EL (cell line): ENCODE measurements at places on chromosomes 4 and X.

DNA sequence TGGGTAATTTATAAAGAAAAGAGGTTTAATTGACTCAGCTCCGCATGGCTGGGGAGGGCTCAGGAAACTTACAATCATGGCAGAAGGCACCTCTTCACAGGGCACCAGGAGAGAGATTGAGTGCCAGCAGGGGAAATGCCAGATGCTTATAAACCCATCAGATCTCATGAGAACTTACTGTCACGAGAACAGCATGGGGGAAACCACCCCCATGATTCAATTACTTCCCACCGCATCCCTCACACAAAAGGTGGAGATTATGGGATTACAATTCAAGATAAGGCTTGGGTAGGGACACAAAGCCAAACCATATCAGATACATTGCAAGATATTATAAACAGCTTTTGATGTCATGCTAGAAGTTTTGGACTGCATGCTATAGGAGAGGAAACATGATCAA, 204.3 kb downstream of the VEGFC start:
- DNase-seq, result no peak

- no peak for DNase-seq
Observed at GRCh38 chrX:114619874-114620273, 36.0 kb downstream of the HTR2C start.

DNA sequence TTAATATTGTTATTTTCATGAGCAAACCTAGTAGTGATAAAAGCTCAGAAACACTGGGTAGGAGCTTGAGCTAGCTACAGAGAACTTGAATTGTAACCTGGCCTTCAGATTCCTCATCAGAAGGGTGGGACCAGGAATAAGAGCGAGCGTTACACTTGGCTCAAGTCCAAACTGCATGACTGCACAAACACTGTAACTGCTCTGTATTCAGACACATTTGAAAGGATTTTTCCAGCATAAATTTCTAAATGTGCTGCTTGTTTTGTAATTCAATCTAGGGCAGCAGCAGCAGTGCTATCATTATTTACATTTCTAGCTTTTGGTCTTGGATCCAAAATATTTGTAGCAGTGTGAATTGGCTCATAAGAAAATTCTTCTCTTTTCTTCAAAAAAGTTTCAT, 133.0 kb upstream of the TMLHE start:
- no peak for DNase-seq

DNA sequence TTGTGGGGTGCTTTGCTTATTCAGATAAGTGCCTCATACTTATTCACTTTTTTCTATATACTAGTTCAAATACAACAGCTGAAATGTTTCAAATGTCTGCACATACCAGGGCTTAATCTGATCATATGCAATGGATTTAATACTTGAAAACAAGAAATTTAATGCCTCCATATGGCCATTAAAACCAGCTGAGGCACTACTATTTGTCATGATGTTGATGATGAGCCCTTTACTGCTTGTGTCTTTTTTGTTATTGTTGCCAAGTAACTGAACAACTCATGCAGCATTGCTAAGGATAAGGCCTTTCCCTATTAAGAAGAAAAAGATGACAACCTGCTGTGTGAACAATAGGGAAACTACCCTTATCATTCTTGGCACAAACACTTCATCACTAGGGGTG, 52.5 kb downstream of the MAGEB10 start:
- no peak for DNase-seq

DNA sequence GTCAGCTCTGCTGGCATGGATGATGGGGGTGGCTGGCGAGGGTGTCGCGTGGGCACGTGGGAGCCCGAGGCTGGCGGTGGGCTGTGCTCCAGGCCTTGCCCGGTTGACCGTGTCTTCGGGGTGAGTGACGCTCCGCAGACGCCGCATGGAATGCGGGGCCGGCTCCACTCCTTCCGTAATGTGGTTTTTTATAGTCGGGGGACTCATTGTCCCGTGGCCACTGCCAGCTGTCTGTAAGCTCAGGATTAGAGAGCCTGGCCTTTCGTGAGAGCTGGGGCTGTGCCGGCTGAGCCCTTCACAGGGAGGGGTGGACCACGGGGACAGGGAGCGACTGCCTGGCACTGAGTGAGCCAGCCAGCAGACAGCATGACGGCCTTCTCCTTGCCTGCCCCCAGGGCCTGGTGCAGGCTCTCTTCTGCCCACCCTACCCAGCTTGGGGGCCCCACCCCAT, 20.4 kb downstream of the DOK7 start:
- peak; percentile 51 for DNase-seq

DNA sequence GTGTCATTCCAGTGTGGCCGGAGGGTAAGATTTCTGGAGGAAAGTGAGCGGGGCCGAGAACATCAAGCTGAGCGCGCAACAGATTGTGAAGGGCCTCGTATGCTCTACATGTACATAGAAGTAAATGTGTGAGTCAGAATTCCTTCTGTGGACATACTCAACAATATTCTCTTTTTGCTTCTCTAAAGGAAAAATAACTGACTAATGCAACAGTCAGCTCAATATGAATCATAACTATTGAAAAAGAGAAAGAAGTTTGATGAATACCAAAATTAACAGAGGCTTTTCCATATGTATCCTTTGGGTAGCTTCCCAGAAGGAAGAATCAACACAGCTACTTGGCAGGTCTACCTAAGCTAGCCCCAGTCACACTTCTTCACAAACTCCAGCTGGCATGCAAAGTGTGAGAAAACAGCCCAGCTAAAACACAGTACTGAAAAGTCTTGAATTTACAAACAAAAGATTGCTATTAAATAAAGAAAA, 87.5 kb upstream of the ZFP42 start:
- DNase-seq, result peak; percentile 67

- no peak for DNase-seq
Observed at GRCh38 chrX:141214196-141214595, 28.1 kb downstream of the SPANXC start.

DNA sequence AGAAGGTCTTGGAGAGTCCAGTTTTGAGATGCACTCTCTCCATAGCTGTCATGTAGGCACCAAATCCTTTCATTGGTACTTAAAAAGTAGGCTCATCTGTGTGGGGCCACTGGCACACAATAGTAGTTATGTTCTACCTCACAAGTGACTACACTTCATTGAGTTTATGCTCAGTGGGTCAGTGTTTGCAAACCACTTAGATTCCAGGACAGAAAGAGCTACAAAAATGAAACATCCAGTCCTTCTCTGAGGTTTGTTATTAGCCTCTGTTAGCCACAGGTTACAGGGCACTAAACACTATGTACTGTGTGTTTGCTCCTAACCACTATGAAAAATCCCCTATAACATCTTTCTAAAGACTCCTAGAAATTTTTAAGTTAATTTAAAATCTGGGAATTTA, 13.8 kb downstream of the RAB28 start:
- no peak for DNase-seq

DNA sequence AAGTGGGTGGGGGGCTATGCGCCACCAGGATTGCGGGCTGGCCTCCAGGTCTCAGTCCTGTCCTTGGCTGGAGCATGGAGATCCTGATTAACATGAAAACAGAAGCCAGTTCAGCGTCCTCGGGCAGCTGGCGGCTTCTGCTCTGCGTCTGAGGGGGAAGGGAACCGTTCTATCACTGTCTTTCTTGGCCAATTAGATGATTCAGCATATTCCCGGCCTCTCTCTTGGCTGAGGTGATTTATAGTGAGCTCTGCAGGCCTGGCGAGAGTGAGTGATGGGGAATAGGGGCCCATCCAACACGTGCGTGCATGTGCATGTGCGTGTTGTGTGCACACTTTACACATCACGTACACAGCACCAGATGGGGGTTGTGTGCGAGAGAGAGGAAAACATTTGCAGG, 145.8 kb upstream of the ATP6AP2 start:
- peak; percentile 0 for DNase-seq
